Common myeloid progenitor, CD34-positive (primary cell): ENCODE measurements at places on chromosomes 4 and X.

GRCh38 chr4:158159054-158159717 is 13.6 kb downstream of the GASK1B start:
- peak; percentile 15 for DNase-seq

GRCh38 chrX:19810006-19810774 is 77.2 kb downstream of the SH3KBP1 start:
- DNase-seq, result no peak

GRCh38 chrX:5113128-5113527 is 1115.5 kb downstream of the NLGN4X start:
- DNase-seq, result peak; percentile 69

DNA sequence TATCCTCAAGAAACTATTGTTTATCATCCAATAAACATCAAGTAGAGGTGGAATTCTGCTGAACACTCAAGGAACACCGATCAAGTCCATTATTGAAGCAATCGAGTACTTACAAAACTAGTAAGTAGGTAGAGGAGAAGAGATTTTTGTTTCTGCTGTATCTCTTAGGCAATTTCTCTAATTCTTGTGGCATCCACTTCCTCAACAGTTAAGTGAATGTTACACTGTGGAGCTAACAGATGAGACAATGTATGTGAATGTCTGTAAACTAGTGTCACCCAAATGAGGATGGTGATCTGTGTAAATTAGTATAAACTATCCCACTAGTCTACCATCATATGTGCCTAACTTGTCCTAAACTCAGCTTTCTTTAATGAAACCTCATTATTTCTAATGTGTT is 261.6 kb downstream of the ARHGAP24 start:
- DNase-seq, result no peak

DNA sequence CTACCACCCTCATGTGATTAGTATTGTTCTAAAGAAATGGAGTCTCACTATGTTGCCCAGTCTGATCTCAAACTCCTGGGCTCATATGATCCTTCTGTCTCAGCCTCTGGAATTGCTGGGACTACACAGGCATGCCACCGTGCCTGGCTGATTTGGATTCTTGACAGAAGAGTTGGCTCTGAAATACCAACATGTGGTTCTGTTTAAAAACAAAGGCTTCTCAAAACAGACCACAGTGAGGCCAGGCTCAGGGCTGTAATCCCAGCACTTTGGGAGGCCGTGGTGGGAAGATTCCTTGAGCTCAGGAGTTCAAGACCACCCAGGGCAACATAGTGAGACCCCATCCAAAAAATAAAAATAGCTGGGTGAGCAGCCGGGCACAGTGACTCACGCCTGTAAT is 126.7 kb downstream of the DHRSX start:
- no peak for DNase-seq

GRCh38 chrX:47556045-47556623 is 4.9 kb upstream of the ARAF start:
- DNase-seq, result peak; percentile 90

GRCh38 chr4:85067342-85067741 is 100.9 kb upstream of the WDFY3 start:
- no peak for DNase-seq

GRCh38 chr4:65668201-65669089 is 1.8 kb downstream of the EPHA5 start:
- peak; percentile 12 for DNase-seq

DNA sequence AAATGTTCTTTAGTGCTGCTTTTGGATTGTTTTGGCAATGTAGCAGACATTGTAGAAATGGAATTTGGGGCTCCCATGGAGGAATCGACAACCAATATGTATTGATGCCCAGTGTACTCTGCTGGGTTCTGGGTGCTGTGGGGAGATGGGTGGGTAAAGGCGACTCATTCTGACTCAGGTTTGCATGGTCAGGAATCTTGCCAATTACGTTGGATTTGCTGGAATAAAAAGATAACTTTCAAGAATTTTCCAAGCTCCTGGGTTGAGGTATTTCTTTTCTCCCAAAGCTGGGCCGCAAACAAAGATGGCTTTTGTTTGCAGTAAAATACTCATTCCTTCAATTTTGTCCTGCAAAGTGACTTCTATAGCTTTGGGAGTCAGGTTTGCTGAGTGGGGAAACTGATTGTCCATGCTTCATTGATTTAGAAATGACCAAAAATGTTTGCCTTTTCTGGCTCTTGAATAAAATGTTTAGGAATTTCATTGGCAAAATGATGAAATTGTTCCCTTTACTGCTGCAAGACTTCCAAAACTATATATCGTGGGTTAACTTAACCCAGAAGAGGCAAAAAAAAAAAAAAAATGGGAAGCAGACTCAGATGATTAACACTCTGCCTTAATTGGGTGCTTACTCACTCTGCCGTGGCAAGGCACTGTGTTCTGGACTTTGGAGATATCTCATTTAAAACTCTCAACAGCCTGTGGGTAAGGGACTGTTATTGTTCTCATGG is 57.0 kb downstream of the RTL9 start:
- no peak for DNase-seq

DNA sequence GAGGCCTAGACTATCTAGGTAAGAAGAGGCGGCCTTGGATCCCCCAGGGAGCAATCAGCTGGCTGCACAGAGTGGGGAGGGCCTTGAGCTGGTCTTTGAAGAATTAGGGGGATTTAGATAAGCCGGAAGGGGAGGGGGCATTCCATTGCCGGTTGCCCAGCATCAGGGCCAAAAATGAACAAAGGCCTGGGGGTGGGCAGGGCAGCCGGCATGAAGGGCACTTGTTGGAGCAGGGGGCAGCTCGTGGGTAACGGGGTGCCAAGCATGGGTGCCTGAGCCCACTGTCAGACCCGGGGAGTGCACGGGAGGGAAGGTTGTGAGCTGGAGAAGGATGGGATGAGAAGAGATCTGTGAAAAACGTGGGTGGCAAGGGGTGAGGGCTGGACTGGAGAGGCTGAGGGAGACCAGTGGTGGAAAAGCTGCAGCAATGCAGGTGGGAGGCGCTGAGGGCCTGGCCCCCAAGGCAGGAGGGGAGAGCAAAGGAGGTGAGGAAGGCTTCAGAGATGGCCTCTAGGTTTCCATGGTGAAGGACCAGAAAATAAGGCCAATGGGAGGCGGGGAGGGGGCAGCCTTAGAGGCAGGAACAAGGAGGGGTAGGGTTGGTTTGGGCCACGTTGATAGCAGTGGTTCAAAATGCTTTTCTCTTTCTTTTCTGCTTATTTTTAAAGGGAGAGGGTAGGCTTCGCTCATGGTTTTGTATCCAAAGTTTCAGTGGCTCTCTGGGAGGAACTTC is 8.6 kb downstream of the KLF3 start:
- DNase-seq, result no peak

DNA sequence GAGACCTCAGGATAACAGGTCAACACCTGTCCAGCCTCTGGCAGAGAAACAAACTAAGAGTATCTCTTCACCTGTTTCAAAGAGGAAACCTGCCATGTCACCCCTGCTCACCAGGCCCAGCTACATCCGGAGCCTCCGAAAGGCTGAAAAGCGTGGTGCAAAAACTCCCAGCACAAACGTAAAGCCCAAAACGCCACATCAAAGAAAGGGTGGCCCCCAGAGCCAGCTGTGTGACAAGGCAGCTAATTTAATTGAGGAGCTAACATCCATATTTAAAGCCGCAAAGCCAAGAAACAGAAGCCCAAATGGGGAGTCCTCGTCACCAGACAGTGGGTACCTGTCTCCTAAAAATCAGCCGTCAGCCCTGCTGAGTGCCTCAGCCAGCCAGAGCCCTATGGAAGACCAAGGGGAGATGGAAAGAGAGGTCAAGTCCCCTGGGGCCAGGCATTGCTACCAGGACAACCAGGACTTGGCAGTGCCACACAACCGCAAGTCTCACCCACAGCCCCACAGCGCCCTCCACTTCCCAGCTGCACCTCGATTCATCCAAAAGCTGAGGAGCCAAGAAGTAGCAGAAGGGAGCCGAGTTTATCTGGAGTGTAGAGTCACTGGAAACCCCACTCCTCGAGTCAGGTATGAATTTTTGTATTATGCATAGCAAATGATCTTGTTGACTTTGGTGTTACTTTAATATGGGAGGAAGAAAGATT is 15.1 kb downstream of the PALLD start:
- DNase-seq, result no peak

DNA sequence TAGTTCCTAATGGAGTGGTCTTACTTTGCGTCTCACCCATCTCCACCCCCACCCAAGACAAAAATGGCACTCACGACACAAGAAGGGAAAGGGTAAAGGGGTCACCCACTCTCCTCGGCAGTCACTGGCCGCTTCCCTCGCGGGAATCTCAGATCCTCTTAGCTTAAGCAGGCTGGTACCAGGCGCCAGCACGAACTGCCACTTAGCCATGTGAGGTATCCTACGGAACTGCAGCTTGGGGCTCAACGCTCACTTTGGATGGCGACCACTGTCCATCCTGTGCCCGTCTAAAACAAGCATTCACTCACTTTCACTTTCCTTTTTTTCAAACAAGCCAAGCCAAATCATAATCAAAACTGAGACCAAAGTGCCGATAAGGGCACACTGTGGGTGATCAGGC is 14.6 kb upstream of the MAGIX start:
- DNase-seq, result peak; percentile 72

DNA sequence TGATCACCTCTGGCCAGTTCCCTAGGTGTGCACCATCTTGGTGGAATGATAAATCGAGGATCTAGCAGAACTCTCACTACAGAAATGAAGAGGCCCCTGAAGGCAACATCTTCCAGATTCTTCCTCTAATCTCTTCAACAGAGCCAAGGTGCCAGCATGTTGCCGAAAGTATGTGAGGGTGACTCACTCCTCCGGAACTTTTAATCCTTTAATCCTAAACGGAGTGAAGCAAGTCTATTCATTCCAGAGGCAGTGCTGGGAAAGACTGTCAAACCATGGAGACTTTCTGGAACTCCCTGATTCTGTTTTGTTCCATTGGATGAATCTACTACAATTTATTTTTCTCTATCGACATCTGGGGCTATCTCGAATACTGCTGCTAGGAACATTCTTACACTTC is 68.7 kb downstream of the SUPT20HL2 start:
- no peak for DNase-seq
